Activated B cell treated with CpG ODN at 0.5 μM for 24 hours (primary cell): ENCODE measurements at places on chromosomes 7 and 10. TPM values are rescaled to one million over a fixed set of nuclear protein-coding genes. Genes with fewer than 3 reads are reported as not detected.
A peak's percentile ranks its signal among the peaks of the same experiment; 100 is the strongest.

DNA sequence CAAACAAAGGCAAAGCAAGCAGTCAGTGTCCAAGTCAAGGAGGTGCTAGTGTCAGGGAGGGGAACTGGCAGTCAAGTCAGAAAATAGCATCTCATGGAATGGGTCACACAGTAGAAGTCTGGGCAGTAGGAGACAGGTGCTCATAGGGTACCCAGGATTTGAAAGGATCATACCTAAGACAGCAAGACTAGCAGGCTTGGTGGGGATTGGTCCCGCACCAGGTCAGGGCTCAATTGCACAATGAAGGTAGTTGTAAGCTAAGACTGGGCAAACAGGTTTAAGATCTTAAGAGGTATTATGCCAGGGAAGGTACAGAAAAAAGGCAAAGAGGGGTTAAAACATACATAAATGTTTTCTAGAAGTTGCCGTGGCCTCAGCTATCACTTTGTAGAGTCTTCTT, 181.4 kb upstream of the ETV1 start:
- H3K4me1 ChIP-seq, result no peaks in the 10 kb centered on the region
- H3K4me3 ChIP-seq, result no peak overlapping the region
- H3K36me3 ChIP-seq, result no peaks in the 10 kb centered on the region
- no peak overlapping the region for H3K27ac ChIP-seq
- H3K27me3 ChIP-seq, result no peaks in the 10 kb centered on the region
- DNase-seq, result no peak

- H3K27ac ChIP-seq, result no peak overlapping the region
- H3K4me3 ChIP-seq, result no peak overlapping the region
- no peaks in the 10 kb centered on the region for H3K27me3 ChIP-seq
- no peaks in the 10 kb centered on the region for H3K4me1 ChIP-seq
- no peaks in the 10 kb centered on the region for H3K36me3 ChIP-seq
These were observed 45.6 kb downstream of the TPST1 start for GRCh38 chr7:66250711-66251110.

GRCh38 chr10:51273574-51273973, 199.3 kb downstream of the PRKG1 start:
- H3K27me3 ChIP-seq, result no peaks in the 10 kb centered on the region
- no peaks in the 10 kb centered on the region for H3K4me1 ChIP-seq
- H3K36me3 ChIP-seq, result no peaks in the 10 kb centered on the region
- H3K4me3 ChIP-seq, result no peak overlapping the region

DNA sequence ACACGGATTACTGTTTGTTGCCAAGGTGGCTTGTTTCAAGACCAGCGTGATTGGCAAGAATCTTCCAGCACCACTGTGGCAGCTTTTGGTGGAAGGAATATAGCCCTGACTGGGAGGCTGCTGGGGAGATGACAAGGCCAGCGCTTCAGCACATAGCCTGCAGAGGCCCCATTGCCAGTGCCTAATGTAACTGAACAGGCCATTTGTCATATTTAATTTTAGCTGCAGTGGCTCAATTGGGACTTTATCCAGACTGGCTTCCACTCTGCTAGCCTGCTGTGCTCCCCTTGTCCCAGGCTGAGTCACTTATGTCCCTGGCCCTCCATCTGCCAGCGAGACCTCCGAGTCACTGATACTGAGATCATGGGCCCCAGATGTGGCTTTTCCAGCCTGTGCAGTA, 483.1 kb downstream of the GALNT17 start:
- no peaks in the 10 kb centered on the region for H3K27me3 ChIP-seq
- H3K27ac ChIP-seq, result no peak overlapping the region
- H3K4me3 ChIP-seq, result no peak overlapping the region
- no peaks in the 10 kb centered on the region for H3K4me1 ChIP-seq

- no peaks in the 10 kb centered on the region for H3K36me3 ChIP-seq
- no peaks in the 10 kb centered on the region for H3K4me1 ChIP-seq
- H3K27ac ChIP-seq, result no peak overlapping the region
- H3K27me3 ChIP-seq, result no peaks in the 10 kb centered on the region
- no peak overlapping the region for H3K4me3 ChIP-seq
These were observed 648.5 kb upstream of the LRRN3 start for GRCh38 chr7:110442381-110442837.

DNA sequence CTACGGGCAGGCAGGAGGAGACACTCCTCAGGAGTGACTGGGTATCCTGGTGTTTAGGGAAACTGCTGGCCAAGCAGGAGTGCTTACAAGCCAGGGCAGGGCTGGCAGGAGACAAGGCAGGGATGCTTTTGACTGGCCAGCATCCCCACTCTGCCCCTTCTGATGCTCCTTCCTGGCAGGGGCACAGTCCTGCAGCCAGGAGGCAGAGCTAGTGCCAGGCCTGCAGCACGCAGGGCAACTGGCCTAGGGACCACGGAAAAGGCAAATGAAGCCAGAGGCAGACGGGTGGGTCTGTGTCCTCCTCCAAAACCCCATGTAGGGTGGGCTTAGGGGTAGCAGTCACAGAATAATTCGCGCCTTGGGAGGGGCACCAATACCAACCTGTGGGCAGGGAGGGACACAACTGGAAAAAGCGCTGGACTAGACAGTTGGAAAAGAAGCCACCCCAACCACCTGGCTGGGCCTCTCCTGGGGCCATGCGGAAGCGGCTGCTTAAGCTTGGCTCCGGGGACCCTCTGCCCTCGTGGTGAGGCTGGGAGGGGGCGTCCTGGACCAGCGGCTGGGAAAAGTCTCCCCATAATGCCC, 4.8 kb downstream of the IMPDH1 start:
- no peaks in the 10 kb centered on the region for H3K27me3 ChIP-seq
- no peak for DNase-seq
- H3K27ac ChIP-seq, result peak overlapping the region; percentile 12
- H3K4me1 ChIP-seq, result peaks cover 42% of the 10 kb centered on the region
- H3K36me3 ChIP-seq, result peaks cover 26% of the 10 kb centered on the region
- peak overlapping the region; percentile 83 for H3K4me3 ChIP-seq

GRCh38 chr7:79531905-79532664, 78.6 kb upstream of the MAGI2 start:
- no peaks in the 10 kb centered on the region for H3K36me3 ChIP-seq
- H3K27me3 ChIP-seq, result no peaks in the 10 kb centered on the region
- no peaks in the 10 kb centered on the region for H3K4me1 ChIP-seq
- H3K27ac ChIP-seq, result no peak overlapping the region

The PSAP gene
- total RNA-seq, result 207 and 210 TPM in 2 replicates

The TBX20 gene
- total RNA-seq, result 0.10 and 0.11 TPM in 2 replicates

The ANLN gene
- total RNA-seq, result 0.29 and 0.73 TPM in 2 replicates

The SLC18A2 gene
- not detected in 2 replicates for total RNA-seq

The NOS3 gene
- total RNA-seq, result 0.10 and 0.22 TPM in 2 replicates

The OR13A1 gene
- total RNA-seq, result 0.34 and 0.53 TPM in 2 replicates

The PPP1R9A gene
- 1.3 and 1.5 TPM in 2 replicates for total RNA-seq

The SH2D4B gene
- total RNA-seq, result 0.07 TPM in 1 of 2 replicates, not detected in the other
